Right lobe of liver (tissue), 6 donors: ENCODE measurements at places on chromosomes 7 and 10.

DNA sequence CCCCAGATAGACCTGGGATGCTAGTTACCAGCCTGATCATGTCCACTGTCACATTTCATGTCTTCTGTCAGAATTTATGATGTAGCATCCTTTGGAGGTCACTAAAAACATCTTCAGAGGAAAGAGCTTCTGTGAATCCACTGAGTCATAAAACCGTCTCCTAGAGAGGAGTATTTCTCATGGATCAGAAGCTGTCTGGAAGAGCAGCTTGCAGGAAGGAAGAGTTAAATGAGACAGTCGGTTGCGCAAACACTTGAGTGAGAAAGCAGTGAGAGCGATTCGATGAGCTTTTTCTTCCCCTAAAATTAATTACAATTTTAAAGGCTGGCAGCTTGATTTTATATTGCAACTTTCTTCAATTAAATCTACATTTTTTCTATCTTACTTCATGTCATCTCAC is 47.2 kb upstream of the WDR11 start:
- DNase-seq, result no peak

GRCh38 chr10:110416776-110417711 is 80.7 kb upstream of the DUSP5 start:
- DNase-seq, result no peak

DNA sequence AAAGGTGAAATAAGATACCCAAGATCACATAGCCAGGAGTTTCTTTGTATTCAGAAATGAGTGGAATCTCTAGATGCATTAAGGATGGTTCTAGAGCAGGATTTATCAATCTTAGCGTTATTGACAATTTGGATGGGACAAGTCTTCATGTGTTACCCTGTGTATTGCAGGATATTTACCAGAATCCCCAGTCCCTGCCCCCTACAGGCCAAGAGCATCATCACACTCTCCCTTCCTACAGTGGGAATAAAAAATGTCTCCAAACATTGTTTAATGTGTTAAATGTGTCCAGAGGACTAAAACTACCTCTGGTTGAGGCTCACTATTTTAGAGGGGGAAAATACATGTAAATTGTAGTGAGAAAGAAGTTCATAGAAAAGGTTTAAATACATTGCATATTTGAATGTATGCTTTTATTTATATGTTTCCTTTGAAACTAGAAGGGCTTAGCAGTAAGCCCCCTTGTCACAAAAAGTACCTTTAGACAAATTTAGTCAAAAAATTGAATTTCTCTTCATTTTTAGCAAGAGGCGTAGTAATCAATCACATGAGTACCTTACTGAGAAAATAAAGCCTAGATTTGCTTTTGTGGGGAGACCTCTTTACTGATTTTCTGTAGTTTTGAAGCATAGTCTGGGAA is 141.2 kb downstream of the MLLT10 start:
- no peak for DNase-seq

DNA sequence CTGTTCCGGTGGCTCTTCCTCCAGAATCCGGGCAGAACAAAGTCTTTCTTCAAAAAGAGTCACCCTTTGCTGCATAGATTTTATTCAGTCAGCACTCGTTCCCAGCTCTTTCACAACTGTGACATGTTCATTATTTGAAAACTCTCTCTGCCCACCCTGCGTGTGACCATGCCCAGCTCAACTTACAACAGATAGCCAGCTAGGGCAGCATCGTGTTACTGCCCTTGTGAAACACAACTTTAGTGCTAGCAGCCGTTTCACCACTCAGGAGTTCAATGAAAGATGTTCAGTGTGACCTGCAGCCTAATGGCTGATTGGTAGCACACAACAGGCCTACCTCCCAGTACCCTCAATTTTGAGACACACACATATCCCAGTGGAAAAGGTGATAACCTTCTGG is 57.9 kb downstream of the ZNF438 start:
- no peak for DNase-seq

DNA sequence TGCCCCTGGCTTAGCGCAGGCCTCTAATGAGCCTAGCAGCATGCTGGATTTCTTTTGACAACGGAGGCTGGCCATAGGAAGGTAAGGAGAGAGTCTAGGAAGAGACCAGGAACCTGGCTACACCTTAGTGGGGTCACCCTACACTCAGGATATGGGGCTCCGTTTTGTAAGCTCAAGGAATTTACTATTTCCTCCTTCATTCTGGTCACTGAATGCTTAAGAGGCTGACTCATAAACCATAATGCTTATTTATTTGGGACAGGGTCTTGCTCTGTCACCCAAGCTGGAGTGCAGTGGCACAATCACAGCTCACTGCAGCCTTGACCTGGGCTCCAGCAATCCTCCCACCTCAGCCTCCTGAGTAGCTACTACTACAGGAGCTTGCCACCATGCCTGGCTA is 38.4 kb downstream of the CARD11 start:
- DNase-seq, result no peak

DNA sequence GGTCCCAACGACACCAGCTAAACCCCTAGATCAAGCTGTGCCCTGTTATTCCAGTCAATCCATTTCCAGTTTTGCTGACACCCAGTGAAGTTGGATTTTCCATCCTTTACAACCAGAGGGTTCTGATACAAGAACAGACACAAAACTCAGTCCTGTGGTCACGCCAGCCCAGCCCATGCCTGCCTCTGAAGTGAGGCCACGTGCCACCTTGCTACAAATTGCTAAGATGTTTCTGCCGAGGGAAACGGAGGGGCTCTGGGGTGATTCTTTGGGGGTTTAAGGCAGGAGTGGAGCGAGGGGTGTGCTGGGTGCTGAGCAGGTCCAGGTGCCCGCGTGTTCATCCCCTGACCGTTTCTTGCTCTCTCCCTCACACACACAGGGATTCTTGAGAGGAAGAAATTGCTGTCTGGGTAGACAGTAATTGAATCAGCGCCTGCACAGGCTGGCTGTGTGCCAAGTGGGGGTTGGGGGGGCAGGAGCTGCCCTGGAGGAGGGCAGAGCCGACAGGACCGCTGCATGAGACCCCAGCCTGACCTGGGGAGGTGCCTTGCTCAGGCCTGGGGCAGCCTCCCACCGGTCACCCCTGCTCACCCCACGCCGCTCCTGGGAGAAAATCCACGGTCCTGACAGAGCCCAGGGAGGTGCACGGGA is 38.1 kb downstream of the ADAP1 start:
- no peak for DNase-seq
